ENCODE measurements at places on chromosomes 5 and 9.
A peak's percentile ranks its signal among the peaks of the same experiment; 100 is the strongest.

DNA sequence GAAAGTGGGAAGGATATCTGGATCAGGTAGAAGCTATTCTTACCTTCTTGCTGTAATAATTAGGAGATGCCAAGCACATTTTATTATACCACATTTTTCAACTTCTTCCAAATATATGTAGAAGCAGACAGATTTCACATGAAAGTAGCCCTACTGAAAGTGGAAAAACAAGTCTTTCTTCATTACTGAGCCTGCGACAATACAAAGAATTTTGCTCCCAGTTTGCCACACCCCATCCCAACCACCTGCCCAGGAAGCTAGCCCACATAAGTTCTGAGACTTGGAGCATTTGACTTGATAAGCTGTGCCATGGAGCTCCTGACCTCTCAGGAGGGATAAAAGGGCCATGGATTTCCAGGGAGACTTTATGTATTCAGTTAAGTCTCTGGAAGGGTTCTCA lies 249.1 kb upstream of the ADCY2 start:
- DNase-seq = no peak

GRCh38 chr5:172546196-172546595 lies 91.9 kb upstream of the SH3PXD2B start:
- no peak for DNase-seq

- DNase-seq = no peak
Measured at GRCh38 chr9:122051351-122052321, 41.5 kb downstream of the TTLL11 start.

- DNase-seq = no peak
Measured at GRCh38 chr5:54296386-54296785, 14.0 kb downstream of the ARL15 start.

- no peak for DNase-seq
Measured at GRCh38 chr5:173512637-173513435, 103.6 kb downstream of the BOD1 start.

- DNase-seq = no peak
Measured at GRCh38 chr9:134056483-134057306, 11.1 kb downstream of the BRD3 start.

GRCh38 chr9:27638716-27639115 lies 65.4 kb upstream of the C9orf72 start:
- DNase-seq = no peak

GRCh38 chr5:170632985-170633234 lies 129.1 kb downstream of the KCNIP1 start:
- DNase-seq = peak; percentile 34

DNA sequence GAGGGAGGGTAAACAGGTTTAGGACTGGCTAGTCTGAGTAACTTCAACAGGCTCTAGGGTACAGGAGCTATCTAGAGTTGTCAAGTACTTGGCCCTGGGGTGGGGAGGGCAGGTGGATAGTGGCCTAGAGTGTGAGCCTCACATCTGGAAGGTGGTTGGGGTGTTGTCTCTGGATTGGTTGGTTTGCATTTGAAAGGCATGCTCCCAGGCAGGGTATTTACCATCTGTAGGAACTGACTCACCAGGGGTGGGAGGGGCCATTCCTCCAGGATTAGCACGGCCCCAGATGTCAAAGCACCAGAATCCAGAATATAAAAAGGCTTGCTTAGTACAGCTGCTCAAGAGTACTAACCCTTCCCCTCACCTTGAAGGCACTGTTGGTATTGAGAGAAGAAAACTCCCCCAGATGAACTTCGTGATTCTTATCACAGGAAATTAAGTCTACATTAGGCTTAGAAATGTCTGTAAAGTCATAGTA lies 193.3 kb downstream of the NTRK2 start:
- DNase-seq = no peak

GRCh38 chr9:25994605-25995004 lies 316.4 kb upstream of the TUSC1 start:
- no peak for DNase-seq

GRCh38 chr5:80071510-80072021 lies 36.4 kb downstream of the THBS4 start:
- no peak for DNase-seq

DNA sequence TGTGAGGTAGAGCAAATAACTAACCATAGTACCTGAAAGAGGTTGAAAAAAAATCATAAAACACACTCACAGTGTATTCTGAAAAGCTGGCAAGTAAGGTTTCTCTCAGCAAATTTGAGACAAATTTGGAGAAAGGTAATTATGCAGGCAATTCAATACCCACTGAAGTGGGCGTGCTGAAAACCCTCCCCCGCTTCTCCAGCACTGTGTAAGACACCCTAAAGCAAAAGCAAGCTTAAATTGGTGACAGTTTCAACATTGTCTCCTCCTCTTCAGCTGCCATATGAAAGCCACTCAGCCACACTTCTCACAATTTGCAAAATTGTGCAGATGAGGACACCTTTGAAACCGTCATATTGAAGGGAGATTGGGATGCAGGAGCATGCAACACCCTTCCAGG lies 322.3 kb upstream of the CDH6 start:
- DNase-seq = no peak

- DNase-seq = no peak
Measured at GRCh38 chr9:2174306-2174705, 159.2 kb downstream of the SMARCA2 start.

- no peak for DNase-seq
Measured at GRCh38 chr9:111743275-111743674, 51.5 kb downstream of the SHOC1 start.

GRCh38 chr5:96926276-96926675 lies 9.6 kb upstream of the LNPEP start:
- DNase-seq = no peak

- DNase-seq = no peak
Measured at GRCh38 chr5:170327168-170327567, 29.6 kb upstream of the LCP2 start.

DNA sequence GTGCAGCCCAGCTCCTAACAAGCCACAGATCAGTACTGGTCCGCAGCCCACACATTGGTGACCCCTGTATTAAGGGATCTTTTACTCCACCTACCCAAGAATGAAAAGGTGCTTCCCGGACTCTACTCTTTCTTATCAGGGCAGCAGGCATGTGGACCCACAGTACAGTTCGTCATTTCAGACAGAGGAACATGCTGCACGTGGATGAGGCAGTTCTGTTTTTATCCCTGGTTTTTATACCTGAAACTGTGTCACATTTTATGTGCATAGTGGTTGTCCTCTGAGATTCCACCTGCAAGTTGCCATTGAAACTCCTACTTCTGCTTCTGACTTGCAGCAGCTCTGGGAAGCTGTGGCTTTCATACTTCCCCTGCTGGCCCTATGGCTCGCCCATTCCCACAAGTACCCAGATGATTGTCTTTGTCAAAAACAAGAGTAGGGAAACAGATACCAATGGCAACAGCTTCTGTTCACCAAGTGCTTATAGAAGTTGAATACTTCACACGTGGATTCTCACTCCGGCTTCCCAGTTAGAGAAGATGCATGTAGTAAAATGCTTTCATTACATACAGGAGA lies 208.0 kb downstream of the TRIO start:
- DNase-seq = no peak

DNA sequence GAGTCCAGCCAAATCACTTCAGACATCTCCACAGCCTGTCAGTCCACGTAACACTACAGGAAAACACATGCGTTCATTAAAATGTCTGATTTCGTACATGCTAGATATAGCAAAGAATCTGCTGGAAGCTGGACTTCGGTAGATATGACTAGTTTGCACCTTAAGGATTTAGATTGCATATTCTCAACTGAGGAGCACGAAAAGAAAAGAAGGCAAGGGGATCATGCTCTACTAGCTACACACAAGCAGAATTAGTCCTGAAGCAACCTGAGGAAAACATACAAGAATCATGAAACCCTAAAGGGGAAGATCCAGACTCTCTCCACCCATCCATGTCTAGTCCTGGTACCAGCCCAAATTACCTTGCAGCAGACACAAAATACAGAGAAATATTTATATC lies 36.1 kb upstream of the SSBP2 start:
- no peak for DNase-seq

DNA sequence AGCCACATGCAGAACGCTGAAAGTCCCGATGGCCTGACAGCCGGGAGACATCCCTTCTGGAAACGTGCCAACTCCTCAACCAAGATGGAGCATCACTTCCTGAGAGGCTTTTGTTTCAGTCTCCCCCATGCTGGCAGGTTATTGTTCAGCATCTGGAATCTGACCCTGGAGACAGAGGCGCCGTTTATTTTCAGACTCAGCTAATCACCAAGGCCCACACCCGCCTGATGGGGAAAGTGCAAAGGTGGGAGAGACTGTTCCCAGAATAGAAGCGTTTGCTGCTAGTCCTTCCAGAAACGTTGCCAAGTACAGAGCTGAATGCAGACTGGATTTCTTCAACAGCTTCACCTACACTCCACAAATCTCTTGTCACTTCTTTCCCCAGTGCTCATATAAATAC lies 41.8 kb upstream of the S1PR3 start:
- DNase-seq = no peak

DNA sequence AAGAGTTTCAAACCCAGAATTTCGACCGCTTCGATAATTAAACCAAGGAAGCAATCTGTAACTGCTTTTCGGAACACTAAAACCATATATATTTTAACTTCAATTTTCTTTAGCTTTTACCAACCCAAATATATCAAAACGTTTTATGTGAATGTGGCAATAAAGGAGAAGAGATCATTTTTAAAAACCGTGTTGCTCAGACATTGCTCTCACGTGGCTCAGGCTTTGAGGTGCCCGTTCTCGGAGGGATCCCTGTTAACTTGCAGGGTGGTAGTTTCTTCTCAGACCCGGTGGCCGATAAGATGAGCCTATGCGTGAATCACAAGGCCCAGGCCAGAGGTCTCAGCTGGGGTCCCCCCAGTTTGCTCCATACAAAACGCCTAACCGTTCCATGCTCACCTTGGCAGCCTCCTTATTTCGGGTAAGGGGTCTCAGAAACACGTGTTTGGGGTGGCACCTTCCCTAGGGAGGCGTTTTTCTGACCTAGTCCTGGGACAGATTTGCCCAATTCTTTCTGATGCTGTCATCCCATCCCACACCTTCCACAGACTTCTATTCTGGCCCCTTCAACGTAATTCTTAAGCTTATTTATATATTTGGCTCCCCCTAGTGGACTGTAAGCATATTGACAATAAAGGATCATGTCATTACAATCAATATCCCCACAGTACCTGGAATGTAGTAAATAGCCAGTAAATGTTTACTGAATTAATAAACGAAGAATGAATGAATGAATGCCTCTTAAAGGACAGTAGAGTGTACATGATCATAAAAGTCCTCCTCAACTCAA lies 48.1 kb downstream of the THBS4 start:
- no peak for DNase-seq

DNA sequence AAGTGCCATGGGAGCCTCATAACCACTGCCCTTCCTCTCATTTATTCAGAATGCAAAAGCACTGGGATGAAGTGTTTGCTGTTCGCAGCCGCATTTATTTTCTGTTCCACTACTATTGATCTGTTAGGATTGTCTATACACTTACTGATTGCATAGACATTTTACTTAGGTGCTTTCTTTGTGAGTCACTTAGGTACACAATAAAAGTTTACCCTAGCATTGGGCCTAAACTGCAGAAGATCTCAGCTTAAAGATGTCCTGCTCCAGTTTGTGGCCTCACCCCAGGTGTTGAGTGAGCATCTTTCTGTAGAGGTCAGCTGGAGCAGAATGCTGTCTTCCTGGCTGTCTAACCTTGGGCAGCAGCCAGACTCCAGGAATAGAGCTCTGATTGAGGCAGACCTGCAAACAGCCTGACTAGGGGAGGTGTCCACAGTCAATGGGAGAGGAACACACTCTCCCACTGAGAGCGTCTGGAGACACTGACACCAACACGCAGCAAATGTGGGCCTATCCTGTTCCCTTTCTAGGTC lies 54.0 kb downstream of the GPR21 start:
- DNase-seq = no peak

DNA sequence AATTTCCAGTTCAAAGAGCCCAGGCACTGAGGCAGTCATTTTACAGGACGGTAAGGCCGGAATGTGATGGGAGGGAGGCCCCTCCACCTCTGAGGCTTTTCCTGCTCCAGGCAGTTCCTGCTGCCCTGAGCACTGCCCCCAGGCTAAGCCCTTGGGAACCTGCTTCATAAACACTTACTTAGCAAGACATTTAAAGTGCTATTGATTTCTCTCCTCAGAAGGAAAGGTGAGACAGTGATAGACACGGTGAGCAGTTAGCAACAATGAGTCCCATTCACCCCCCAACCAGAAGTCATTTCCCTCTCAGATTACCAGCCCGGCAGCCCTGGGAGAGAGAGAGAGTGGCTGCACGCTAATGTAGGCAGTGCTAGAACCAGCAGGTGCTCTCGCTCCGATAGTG lies 462.5 kb downstream of the SPOCK1 start:
- no peak for DNase-seq

- DNase-seq = no peak
Measured at GRCh38 chr5:80268916-80269315, 13.1 kb upstream of the SERINC5 start.

DNA sequence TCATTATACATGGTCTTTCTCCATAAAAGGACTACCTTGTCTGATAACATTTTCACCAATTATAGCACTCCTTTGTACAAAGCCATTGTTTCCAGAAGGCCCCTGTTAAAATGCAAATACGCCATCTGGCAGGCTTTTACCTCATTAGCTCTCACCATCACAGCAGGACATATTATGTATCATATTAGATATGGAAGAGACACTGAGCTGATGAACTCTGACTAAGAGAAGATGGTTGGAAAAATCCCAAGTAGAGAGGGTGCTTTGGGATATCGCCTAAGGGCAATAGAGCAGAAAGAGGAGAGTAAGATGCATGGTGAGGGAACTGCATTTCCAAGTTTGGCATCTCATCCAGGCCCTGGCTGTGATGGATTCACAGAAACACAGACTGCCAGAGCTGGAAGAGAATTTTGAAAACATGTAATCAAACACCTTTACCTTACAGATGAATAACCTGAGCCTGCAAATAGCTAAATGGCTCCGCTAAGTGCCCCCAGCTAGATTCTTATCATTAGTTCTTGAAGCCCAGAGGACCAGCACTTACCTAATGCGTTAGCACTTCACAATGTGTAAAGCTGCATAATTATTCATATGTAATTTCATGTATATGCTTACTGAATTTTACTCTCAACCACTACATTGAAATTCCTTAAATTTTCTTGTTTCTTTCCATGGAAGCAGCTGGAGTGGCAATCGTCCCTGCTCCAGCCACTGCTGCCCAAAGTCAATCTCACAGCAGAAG lies 393.6 kb upstream of the IZUMO3 start:
- DNase-seq = no peak

- no peak for DNase-seq
Measured at GRCh38 chr9:106020186-106020585, 325.8 kb downstream of the TMEM38B start.

GRCh38 chr5:77120706-77121105 lies 33.6 kb upstream of the ZBED3 start:
- no peak for DNase-seq

- DNase-seq = no peak
Measured at GRCh38 chr9:117135501-117136098, 279.3 kb downstream of the ASTN2 start.

- DNase-seq = no peak
Measured at GRCh38 chr9:134963546-134963945, 45.8 kb upstream of the FCN1 start.

- DNase-seq = no peak
Measured at GRCh38 chr9:134370213-134370492, 43.9 kb downstream of the RXRA start.

- DNase-seq = no peak
Measured at GRCh38 chr5:80964491-80964890, 4.3 kb downstream of the RASGRF2 start.

All from activated CD4-positive, CD25-positive, alpha-beta regulatory T cell (primary cell).